ENCODE measurements at places on chromosomes 1 and 21. TPM values are rescaled to one million over a fixed set of nuclear protein-coding genes. Genes with fewer than 3 reads are reported as not detected.

DNA sequence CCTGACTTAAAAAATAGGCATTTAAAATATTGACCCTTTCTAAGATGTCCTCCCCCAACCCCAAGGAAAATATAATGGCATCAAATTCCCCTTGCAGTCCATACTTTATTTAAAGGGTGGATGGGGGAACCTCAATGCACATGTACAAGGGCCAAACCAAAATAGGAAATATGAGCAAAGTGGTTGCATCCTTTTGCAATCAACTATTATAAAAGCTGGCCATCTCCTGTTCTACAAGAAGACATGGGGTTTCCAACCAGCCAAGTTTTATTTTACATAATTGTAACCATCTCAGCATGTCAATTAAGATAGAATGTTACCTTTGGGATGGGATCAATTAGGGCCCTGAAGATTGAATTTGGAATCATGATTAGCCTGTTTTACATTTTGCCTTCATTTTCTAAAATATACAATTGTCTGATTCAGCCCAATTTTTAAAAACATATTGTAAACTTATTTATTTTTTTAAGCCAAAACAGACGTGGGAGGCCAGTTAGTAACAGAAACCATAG, 146.7 kb upstream of the NFIA start:
- DNase-seq, result no peak

- no peak for DNase-seq
Measured at GRCh38 chr1:186089940-186090339, 285.1 kb downstream of the TPR start.

FCAMR gene
- not detected for total RNA-seq

DNA sequence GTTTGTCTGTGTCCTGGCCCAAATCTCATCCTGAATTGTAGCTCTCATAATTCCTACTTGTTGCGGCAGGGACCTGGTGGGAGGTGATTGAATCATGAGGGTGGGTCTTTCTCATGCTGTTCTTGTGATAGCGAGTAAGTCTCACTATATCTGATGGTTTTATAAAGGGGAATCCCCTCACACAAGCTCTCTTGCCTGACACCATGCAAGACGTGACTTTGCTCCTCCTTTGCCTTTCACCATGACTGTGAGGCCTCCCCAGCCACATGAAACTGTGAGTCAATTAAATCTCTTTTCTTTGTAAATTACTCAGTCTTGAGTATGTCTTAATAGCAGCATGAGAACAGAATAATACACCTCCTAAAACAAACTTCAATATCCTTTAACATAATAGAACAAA, 1065.6 kb downstream of the PLA2G4A start:
- DNase-seq, result no peak

DNA sequence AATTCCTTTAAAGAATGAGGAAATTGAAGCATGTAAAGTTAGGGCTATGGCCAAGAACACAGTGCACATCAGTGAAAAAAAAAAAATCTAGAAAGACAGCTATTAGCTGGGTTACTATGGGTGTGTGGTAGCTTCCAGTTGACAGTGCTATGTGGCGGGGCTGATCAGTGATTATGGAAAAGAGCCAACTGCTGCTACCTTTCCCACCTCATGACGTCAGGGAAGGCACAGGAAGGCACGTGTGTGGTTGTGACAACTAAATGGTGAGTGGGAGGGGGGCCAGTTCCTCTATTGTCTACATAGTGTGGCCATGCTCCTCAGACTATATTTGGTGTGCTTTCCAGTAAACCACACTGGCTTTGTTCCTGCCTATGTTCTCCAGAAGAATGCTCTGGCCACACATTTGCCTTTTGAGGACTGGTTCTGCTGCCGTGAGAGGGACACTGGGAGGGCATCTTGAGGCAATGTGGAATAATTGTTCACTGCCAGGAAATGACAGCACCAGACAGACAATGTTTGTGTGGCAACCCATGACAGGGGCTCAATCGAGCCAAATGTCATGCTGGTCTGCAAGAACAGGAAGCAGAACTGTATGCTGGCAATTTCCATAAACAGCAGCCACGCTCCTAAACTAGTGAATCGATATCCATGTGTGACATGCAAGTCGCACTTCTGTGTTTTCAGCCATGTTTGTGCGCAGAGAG, 3.0 kb upstream of the SDE2 start:
- peak; percentile 46 for DNase-seq

MFSD2A gene
- 13.4 TPM for total RNA-seq

GRCh38 chr1:76868154-76868882, 1.0 kb downstream of the ST6GALNAC5 start:
- peak; percentile 76 for DNase-seq

GRCh38 chr1:66503841-66504470, 30.0 kb upstream of the SGIP1 start:
- peak; percentile 26 for DNase-seq

ARHGEF16 gene
- total RNA-seq, result 1.1 TPM

- DNase-seq, result no peak
Measured at GRCh38 chr1:232291681-232292080, 338.3 kb downstream of the SIPA1L2 start.

- no peak for DNase-seq
Measured at GRCh38 chr21:32666258-32666657, 54.1 kb upstream of the CFAP298 start.

GRCh38 chr1:34846265-34846664, 13.3 kb downstream of the SMIM12 start:
- DNase-seq, result no peak

DNA sequence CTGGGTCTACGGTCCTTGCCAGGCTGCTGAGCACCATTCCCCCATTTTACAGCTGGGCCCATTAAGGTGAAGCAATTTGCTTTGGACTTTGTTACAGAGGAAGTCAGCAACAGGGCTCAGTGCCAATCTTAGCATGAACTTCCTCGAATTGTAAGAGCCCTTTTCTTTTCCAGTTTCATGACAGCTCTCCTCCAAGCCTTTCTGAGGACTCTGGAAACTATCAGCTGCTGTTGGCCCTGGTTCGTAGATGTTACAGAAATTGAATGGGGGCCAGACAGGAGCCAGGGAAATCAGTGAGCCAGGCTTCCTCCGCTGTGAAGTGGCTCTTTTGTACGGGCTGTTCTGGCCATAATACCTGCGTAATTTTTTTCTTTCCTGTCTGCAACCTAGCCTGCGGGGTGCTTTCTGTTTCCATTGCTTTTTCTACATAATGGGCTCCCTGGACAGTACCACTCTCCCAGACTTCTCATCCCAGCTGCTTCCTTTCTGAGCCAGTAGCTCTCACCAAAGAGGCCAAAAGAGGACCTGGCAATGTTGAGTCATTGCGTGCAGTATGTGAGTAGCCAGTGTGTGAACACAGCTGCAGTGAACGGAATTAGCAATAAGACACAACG, 386.3 kb downstream of the DISC1 start:
- no peak for DNase-seq

DNA sequence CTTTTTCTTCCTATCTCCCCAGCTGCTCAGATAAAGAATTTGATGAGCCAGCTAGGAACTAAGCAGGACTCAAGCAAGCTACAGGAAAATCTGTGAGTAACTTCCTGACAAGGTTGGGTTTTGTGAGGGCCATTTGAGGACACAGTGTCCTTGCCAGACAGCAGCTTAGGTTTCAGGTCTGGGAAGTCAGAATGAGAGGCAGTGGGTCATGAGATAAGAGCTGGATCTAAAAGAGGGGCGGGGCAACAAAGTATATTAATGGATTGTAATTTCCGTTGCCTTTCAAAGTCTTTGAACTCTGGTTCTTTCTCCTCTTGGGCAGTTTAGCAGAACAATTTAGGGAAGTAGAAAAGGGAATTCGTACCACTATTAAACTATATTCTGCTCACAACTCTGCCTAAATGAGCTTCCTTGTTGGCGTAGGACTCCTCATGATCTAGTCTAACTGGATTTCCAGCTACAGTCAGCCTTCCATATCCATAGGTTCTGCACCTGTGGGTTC, 16.6 kb downstream of the STX12 start:
- no peak for DNase-seq

DNA sequence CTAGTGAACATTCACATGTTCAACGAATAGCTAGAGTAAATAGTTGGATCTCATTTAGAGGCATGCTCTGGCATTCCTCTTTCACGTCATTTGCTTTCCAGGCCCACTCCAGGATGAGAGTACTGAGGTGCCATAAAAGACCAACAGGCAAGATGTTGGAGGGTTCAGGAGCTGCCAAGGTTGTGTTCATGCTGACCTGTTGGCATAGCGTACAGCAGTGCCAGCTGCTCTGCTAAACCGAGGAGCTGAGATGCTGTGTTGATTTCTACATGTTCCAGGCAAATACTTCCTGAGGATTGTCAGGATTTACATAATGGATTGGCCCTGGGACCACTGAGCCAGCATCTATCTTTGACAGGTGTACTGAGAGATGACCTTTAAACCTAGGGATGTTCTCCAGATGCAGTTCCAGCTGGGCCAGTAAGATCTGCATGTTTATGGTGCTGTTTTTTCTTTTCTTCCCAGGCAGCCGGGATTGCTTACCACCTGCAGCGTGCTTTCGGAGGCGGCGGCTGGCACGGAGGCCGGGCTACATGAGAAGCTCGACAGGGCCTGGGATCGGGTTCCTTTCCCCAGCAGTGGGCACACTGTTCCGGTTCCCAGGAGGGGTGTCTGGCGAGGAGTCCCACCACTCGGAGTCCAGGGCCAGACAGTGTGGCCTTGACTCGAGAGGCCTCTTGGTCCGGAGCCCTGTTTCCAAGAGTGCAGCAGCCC, 66.9 kb downstream of the DISC1 start:
- no peak for DNase-seq

DNA sequence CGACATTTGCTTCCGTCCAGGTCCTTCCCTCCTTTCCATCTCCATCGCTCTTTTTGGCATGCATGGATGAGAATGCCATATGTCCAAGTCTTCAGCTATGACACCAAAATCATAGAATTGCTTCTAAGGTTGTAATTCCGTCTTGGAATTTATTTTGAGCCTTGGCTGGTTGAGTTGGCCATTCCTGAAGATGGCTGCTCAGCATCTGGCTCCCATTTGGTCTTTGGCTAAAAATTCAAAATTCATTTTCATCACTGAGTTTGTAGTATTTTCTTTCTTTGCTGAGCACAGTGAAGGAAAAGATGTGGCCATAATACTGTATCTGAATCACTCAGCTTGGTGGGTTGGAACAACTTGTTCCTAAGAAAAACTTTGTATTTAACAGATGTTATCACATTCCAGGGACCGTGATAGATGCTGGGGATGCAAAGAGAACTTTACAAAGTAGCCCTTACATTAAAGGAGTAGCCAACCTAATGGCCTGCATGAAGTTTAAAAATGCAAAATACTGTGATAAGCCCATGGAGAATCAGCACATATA, 15.6 kb downstream of the JUN start:
- DNase-seq, result no peak

OR2T35 gene
- 0.31 TPM for total RNA-seq

GRCh38 chr1:232273011-232273410, 356.9 kb downstream of the SIPA1L2 start:
- no peak for DNase-seq

- DNase-seq, result no peak
Measured at GRCh38 chr1:33167650-33168447, 14.0 kb downstream of the TRIM62 start.

DNA sequence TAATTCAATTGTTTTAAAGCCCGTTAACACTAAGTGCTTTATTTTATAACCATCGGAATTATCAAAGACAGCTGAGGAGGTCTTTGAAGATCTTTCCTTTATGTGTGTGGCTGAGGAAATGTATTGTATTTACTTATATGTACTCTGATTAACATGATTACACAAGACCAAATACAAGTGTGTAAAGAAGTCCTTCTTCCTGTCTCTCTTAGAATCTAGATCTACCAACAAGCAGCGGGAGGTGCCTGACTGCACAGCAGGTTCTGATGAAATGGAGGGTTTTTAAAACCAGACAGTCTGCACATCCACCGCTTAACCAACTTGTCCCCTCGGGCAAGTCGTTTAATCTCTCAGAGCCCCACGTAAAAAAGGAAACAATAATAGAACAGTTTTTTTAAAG, 240.5 kb upstream of the MAP1LC3C start:
- no peak for DNase-seq

GJA9 gene
- total RNA-seq, result 0.38 TPM

DNA sequence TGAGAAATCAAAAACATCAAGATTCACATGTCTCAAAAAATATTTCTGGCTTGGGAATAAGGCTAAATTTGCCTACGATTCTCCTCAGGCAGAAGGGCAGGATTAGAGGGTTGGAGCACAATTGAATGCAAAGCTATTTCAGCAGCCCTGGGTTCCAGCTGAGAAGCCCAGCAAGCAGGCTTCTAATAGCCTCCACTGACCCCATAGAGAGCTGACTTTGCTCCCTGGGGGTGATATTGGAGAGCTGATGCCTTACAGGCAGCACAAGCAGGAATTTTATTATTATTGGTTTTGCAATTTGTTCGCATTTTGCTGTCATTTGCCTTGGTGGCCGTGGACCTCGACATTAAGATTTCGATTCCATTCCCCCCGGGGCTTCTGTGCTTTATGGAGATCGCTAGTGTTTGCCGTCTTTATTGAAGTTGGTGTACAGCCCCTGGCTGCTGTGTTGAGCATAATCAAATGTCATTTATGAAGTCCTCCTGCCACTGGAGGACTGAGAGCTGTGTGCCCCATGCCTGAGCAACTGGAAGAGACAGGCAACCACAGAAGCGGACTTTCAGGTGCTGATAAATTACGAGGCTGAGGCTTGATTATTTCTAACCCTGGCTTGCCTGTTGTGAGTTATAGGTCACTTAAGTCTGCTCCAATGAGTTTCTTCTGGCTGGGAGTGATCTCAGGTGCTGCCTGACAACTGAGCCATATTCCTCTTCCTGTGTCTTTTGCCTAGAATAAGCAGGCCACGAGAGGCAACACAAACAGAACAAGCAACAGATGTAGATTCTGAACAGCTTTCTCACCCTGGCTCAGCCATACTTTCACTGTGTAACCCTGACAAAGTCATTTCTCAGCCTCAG, 518.4 kb upstream of the CAMK1G start:
- DNase-seq, result no peak

GRCh38 chr1:234307726-234308125, 65.5 kb upstream of the COA6 start:
- DNase-seq, result no peak

UTS2 gene
- total RNA-seq, result not detected

DNA sequence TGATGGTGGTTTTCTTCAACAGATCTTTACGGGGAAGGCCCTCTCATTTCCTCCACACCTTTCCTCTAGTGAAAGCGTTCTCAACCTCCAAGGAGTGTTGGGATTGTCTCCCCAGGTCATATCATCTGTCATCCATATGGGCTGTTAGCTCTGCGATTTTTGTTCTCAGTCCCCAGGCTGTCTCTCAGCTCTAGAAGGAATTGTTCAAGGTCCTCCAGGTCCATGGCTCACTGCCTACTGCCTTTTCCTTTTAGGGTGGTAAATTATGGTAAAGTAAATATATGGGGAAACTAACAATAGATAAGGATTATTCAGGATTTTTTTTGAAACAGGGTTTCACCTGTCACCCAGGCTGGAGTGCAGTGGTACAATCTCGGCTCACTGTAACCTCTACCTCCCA, 37.6 kb downstream of the ELF3 start:
- DNase-seq, result no peak
